MCF 10A (cell line): ENCODE measurements at places on chromosomes 1 and 21.

- DNase-seq = peak; percentile 41
Observed at GRCh38 chr1:64469116-64469976, 583 bp upstream of the CACHD1 start.

DNA sequence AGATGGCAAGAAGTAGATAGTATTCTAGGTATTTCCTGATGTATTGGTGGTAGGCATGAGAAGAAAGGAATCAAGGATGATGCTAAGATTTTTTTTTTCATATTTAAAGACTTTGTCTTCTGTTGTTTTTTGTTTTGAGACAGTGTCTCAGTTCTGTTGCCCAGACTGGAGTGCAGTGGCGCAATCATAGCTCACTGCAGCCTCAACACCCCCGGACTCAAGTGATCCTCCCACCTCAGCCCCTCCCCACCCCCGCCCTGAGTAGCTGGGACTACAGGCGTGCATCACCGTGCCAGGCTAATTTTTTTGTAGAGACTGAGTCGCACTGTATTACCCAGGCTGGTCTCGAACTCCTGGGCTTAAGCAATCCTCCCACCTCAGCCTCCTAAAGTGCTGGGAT lies 2.8 kb upstream of the CAPZB start:
- DNase-seq = no peak

- no peak for DNase-seq
Observed at GRCh38 chr1:4395676-4396075, 258.7 kb upstream of the AJAP1 start.

DNA sequence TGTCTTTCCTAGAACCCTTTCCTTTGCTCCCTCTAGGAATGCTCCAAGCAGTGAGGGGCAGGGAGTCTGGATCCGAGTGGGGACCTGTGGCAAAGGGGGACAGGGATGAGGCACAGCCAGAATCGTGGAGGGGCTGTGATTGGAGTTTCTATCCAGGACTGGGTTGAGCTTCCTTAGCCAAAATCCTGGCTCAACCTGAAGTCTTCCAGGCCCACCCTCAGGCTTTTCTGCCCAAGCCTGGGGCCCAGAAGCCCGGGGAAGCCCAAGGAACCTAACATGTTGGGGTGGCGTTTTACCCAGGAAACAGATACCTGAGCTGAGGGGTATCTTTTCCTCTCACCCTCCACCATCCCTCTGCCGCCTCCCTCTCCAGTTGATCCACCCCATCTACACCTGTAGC lies 5.4 kb downstream of the MYOG start:
- no peak for DNase-seq

- DNase-seq = no peak
Observed at GRCh38 chr1:161777261-161777660, 11.1 kb downstream of the ATF6 start.

- DNase-seq = no peak
Observed at GRCh38 chr1:201487742-201488141, 18.8 kb upstream of the PHLDA3 start.

DNA sequence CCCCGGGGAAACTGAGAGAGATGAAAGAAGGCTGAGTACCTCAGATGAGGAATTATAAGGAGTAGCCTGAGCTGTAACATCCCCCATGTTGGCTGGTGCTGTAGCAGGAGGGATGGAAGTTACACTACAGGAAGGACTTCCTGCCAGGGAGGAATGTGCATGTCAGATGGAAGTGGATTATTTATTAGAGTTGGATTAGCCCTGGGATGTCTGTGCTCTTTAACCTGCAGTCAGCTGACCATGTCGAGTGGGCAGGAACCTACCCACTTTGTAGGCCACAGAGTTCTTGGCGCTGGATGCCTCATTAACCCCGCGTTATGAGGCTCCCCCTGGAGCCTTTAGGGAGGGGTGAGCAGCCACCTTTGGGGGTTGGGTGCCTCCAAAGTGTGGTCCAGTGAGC lies 757 bp upstream of the SEMA4A start:
- DNase-seq = no peak

- DNase-seq = no peak
Observed at GRCh38 chr21:25752416-25752815, 17.6 kb downstream of the GABPA start.

DNA sequence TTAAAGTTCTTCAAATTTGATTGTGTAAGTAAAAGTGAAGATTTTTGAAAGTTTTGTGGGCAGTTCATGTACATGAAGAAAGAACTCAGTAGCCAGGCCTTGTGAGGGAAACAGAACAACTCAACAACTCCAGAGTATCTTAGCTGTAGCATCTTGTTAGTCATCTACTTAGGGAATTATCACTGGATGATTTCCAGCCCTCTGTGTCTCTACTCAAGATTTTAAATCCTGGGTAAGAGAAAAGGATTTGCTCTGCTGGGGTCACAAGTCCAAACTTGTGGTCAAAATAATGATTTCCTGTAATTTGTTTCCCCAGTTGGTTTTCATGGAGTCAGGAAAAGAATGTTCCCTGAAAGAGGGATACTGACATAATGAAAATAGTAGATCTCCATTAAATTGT lies 8.2 kb downstream of the OR10T2 start:
- DNase-seq = no peak

DNA sequence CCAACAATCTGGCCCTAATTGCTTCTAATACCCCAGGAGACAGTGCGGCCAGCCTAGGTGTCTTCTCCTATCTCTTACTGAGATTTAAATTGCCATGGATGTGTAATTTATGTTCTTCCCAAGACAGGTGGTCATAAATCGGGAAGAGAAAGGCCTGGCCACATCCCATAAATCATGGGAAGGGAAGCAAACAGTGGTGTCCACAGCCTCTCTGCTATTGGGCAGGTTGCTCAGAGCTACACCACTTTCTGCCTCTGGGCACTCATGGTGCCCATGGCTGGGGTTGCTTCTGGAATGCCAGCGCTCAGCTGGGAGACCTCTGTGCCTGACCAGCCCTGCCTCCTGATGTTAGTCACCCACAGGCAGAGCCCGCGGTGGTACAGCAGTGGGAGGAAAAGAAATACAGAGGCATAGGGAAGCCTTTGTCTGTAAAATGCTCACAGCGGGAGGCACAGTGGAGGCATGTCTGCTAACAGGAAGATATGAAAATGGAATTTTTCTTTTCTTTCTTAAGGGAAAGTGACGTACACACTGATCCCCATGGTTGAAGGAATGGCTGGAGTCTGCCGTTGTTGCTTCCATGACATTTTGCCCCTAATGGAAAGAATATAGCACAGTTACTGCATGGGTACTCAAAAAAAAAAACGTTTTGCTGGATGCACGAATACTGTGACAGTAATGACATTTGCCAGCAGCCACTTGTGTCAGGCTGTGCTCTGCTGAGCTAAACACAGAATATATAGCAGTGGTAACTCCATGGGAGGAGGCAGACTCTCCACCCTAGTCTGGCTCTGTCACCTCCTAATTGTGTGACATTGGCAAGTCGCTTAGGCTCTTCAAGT lies 21.9 kb downstream of the MTARC1 start:
- DNase-seq = peak; percentile 25

DNA sequence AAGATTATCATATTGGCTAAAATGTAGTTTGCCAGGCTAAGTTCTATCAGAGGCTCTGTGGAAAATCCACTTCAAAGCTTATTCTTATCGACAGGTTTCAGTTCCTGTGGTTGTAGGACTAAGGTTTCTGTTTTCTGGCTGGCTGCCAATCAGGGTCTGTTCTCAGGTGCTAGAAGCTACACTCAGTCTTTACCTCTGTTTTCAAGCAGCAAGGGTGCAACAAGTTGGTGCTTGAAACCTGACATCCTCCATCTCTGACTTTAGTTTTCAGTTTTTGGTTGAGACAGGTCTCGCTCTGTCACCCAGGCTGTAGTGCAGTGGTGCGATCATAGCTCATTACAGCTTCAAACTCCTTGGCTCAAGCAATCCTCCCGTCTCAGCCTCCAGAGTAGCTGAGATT lies 15.3 kb upstream of the TMCO2 start:
- DNase-seq = no peak

DNA sequence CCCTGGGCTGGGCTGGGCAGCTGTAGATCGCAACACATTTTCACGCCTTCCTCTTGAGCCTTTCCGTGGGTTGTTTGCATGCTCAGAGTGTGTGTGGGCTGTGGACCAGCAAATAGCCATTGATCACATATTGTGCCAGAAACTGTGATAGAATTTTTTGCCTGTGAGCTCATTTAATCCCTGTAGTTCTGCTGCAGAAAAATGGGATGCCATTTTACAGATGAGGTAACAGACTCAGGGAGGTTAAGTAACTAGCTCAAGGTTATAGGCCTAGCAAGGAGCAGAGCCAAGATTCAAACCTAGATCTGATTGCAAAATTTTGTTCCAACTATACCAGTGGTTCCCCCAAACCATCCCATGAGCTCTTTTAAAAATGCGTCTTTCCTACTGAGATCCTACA lies 10.5 kb downstream of the SPATA46 start:
- peak; percentile 34 for DNase-seq

DNA sequence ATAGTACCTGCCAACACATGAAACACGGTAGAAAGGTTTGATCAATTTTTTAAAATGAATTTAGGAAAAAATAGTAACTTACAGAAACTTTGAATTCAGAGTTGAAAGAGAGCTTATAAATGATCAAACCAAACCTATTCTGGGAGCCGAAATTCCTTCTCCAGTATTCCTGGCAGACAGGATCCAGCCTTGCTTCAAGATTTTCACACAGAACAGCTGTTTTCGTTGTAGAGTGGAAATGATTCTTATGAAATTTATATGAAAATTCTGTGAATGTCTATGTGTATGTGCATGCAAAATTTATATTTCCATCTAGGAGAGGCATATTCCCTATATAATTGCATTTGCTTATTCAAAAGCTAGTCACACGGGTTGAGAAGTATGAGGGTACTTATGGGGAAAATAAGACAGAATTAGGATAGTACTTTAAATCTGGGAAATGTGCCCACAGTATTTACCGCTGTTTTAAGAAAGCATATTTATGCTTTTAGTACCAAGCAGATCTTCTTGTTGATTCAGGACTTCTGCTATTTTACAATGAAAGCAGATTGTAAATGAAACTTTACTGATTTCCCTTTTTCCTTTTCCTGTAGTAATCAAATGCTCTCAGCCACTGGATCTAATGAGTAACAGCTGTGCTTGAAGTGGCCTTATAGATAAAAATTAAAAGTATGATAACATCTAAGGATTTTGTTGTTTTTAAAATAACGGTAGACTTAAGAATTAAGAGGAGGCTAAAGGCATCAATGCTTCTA lies 30.4 kb downstream of the PRRX1 start:
- no peak for DNase-seq
